ENCODE measurements at places on chromosomes 7 and 10.

GRCh38 chr7:79868010-79868409 is 266.6 kb upstream of the GNAI1 start:
- no peak for DNase-seq

GRCh38 chr10:5609952-5610616 is 56.3 kb downstream of the ASB13 start:
- no peak for DNase-seq

GRCh38 chr10:132066186-132066585 is 440 bp downstream of the JAKMIP3 start:
- no peak for DNase-seq

GRCh38 chr10:77311186-77311585 is 326.4 kb downstream of the KCNMA1 start:
- no peak for DNase-seq

- DNase-seq = no peak
Measured at GRCh38 chr10:132036153-132036886, 29.4 kb upstream of the JAKMIP3 start.

DNA sequence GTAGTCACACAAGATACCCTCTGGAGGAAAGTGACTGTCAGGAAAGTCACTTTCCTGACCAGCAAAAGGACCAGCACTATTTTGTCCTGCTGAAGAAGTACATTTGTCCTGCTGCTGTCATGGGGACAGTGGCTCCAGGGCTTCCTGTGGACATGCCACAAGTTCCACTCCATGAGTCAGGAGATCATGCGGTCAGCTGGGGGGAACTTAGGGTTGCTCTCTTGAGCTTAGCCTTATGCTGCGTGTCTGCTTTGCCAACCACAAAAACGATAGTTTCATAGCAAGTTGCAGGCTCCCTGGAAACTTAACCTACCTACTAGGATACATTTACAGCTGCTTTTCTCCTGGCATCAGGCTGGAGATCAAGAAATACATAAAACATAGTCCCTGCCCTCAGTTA is 19.8 kb upstream of the ALOX5 start:
- no peak for DNase-seq

- DNase-seq = no peak
Measured at GRCh38 chr7:130490888-130491804, 739 bp upstream of the MEST start.

GRCh38 chr10:63491588-63492316 is 26.0 kb upstream of the JMJD1C start:
- DNase-seq = no peak

DNA sequence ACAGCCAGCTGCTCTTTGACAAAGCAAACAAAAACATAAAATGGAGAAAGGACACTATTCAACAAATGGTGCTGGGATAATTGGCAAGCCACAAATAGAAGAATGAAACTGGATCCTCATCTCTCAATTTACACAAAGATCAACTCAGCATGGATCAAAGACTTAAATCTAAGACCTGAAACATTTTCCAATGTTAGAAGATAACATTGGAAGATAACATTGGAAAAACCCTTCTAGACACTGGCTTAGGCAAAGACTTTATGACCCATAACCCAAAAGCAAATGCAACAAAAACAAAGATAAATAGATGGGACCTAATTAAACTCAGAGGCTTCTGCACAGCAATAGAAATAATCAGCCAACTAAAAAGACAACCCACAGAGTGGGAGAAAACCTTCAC is 425.7 kb upstream of the SEMA3D start:
- no peak for DNase-seq

DNA sequence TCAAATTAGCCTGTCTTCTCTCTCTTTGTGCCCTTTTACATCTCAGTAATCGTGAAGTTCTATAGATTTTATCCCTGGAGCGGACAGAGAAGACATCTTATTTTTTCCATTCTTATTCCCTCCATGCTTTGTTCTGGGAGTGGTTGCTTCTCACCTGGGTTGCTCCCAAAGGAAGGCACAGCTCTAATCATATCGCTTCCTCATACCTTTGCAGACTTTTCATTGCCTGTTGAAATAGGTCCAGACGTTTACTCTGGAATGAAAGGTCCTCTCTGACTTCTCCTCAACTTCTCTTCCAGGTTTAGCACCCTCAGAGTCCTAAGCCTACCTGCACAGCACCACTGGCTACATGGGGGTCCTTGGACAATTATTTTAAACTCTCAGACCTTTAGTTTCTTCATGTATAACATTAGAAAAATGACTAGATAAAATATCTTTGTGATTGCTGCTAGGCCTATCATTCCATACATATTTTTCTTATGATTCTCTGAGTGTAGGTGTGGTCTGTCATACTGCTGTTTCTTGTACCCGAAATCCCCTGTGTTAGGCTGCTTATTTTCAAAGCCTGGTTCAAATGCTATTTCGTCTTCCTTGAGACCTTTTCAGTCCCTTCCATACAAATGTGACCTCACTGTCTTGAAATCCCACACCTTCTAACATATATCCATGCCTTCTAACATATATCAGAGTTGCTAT is 418.1 kb downstream of the GFRA1 start:
- no peak for DNase-seq

DNA sequence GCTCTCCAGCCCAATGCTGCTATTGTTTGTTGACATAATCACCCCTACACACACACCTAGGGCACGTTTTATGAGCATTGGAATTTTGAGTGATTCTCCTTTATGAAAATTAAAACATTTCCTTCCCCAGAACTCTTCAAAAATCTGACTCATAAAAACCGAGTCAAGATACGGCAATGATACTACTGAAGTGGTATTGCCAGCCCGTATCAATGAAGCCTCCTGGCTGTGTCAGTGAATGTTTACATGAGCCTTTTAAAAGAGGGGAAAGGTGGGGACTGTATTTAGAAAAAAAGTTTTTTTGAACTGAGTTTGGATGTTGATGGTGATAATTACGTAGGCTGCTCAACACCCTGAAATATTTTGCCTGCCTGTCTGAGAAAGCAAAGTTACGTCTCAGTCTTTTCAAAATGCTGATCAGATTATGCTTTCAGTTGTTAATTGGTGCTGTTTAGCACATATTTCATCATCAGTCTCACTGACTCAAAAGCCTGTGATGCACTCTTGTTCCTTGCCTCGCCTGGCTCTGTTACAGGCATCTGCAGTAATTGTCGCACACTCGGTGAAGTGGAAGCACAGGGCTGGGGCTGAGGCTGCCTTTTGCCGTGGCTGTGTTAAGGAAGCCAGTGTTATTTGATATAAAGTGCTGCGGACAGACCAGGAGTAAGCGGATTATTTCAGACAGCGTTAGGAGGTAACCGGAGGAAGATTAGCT is 157.4 kb upstream of the TCF7L2 start:
- DNase-seq = no peak

DNA sequence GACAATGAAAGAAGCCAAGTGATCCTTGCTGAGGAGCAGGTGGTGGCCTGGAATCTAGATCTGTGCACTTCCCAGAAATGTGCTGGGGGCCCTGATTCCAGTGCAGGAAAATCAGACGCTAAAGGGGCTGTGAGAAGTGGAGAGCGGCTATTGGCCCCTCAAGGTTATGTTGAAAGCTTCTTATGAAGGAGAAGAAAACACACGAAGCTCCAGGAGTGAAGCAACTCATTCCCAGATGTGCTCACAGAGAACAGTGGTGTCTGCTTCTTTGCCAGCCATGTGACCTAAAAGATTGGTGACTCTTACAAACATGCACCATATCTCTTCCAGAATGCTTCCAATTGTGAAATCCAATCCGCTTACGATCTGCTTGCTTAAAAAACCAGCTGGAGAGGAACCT is 679.3 kb upstream of the IGFBP3 start:
- no peak for DNase-seq
